Globus pallidus (tissue), 1 donor: ENCODE measurements at places on chromosomes 13 and 19.
A peak's percentile ranks its signal among the peaks of the same experiment; 100 is the strongest.

DNA sequence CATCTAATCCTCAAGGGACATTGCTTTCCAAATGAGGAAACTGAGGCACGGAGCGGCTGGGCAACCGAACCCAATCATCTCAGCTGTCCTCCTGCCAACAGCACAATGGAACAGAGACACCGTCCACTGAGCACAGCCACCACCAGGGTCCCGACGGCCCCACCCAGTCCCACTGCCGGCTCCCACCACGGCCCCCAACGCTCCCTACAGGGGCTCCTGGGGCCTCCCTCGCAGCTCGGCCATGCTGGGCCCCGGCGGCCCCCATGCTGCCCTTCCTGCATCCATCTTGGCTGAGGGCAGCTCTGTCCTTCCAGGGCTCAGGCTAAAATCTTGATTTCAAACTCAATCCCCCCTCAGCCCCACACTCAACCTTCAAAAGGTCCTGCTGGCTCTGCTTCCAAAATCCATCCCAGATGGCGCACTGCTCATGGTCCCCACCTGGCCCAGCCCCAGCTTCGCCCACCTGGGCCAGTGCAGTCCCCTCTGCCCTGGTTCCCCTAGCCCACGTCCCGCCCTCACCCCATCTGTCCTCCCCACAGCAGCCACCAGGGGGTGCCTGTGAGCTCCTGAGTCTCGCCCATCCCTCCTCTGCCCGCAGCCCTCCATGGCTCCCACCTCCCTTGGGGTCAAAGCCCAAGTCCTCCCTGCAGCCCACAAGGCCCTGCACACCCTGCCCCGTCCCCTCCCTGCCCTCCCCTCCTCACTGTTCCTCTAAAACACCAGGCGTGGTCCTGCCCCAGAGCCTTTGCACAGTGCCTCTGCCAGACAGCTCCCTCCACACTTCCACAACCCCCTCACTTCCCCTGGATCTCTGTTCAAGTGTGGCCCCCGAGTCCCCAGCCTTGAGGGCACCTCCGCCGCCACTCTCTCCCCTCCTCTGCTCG is 7.9 kb downstream of the PIP5K1C start:
- DNase-seq = no peak

- no peak for DNase-seq
These were observed 1.4 kb downstream of the CUL4A start for GRCh38 chr13:113210833-113211232.

GRCh38 chr13:96629331-96629730 is 364.9 kb downstream of the OXGR1 start:
- DNase-seq = no peak

- no peak for DNase-seq
These were observed 7.3 kb downstream of the SHKBP1 start for GRCh38 chr19:40584007-40584406.

DNA sequence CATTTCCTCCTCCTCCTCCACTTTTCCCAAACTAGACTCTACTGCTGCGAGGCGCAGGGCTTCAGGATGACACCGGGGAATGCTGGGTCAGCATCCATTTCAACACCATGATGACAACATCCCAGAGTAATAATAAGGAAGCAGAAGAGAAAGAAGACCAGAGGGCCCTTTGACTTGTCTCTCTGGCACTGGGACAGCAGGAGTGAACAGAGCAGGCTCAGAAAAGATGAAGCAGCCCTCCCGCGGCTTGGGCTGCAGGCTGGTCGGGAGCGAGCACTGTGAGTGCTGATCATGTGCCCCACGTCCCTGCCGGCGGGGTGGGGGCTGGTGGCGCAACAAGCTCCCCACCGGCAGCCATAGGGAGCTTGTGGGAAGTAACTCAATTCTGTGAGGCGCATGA is 30.5 kb downstream of the RANBP3 start:
- DNase-seq = peak; percentile 87

- no peak for DNase-seq
These were observed 27.2 kb downstream of the COL4A2 start for GRCh38 chr13:110334256-110334655.

GRCh38 chr13:60335531-60335930 is 61.5 kb upstream of the TDRD3 start:
- DNase-seq = no peak

- no peak for DNase-seq
These were observed 127.2 kb upstream of the TSC22D1 start for GRCh38 chr13:44703371-44703770.

- no peak for DNase-seq
These were observed 4.3 kb upstream of the USF2 start for GRCh38 chr19:35264268-35265125.

GRCh38 chr19:11749751-11750150 is 11.0 kb upstream of the ZNF823 start:
- no peak for DNase-seq

DNA sequence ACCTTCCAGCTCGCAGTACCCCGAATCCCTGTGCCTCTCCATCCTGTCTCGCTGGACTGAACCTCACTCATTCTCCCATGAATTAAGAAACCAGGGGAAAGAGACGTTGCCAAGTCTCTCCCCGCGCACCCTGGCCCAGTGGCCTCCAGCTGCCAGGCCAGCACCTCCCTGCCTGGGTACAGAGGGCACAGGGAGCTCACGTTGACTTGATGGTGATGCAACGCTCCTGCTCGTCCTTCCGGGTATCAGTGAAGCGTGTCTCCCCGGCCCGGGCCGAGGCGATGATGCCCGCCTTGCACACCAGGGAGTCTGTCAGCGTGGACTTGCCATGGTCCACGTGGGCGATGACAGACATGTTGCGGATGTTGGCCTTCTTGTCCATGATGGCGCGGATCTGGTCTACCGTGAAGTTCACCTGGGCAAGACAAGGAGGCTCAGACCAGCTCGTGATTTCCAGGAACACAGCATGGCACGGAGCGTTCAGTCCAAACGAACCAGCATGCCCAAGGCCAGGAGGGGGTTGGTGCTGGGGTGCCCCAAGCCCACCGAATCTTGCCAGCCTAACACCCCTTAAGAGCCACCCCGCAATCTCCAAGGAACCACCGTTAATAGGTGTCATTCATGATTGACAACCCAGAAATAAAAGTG is 1.2 kb downstream of the EEF2 start:
- no peak for DNase-seq

GRCh38 chr19:55368701-55369563 is 1.3 kb downstream of the IL11 start:
- DNase-seq = no peak

DNA sequence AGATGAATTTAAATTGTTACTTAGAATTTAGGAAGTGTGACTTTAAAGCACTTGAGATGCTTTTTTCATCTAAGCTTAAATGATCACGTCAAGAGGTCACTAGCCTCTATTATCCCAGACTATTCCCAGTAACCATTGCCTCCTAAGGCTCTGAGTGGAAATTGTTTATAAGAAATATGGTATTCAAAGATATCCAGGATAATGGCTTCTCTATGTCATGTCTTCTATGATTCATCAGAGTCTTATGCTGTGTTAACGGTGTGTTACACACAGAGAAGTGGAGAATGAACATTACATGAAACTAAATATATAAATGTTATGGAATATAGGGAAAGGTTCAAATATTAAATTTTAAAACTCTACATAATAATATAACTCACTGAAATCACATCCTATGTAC is 79.8 kb upstream of the NBEA start:
- no peak for DNase-seq

DNA sequence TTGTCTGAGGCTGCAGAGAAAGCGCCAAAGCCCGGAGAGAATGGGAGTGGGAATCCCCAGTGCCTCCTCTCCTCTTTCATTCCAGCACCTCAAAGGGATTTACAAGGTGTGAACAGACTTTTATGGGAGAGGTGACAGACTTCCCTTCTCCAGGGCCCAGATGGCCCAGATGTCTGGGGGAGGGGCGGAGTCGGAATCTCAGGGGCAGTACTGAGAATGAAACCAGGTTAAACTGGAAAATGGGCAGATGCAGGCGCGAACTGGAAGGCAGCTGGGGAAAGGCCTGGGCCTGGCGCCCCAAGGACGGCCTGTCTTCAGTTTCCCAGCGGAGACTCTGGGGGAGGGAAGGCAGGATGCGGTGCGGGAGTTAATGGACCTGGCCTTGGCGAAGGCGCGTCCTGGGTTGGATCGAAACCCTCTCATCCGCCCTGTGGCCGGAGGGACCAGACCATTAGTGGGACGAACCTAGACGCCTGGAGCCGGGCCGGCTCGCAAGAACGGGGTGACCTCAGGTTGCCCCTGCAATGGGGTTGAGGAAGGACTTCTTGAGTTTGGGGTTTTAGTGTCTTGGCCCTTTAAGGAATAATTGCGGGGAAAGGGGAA is 592 bp upstream of the TRIP10 start:
- no peak for DNase-seq

GRCh38 chr19:5615756-5616327 is 6.7 kb downstream of the SAFB2 start:
- no peak for DNase-seq

DNA sequence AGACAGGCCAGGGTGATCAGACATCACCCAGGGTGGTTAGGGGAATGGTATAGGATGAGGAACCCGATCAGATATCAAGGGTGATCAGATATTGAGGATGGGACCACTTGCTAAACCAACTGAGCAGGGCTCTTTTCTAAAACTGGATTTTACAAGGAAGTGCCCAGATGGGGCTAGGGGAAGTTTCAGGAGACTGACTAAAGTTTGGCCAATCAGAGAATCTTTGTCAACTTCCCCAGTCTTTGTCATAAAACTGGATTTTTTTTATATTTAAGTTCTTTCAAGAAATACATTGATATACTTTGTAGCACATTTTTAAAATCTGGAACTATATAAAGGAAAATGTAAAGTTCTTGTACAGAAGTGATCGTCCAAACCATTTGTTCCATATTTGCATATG is 30.5 kb upstream of the DLEU7 start:
- no peak for DNase-seq

DNA sequence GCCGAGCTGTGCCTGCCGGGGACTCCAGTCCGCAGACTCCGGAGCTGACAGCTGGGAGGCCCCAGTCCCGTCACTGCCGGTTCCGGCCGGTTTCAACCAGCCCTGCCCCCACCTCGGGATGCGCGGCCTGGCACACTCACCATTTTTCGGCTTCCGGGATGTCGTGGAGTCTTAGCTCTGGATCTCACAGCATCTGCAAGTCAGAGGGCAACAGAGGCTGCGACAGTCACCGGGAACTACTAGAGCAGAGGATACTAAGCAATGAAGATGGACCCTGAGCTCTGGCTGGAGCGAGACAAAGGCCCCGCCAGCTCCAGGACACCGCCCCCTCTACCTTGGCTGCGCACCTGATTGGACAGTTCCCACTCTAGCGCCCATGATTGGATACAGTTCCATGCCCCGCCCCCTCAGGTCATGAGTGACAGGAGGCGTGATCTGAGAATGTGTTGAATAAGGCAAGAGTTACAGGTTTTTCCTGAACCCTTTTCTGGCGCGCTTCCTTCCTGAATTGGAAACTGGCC is at the start of gene ZNF682:
Gene ZNF682, minus strand, starts transcription at position 303 of the 521 bp plus-strand sequence. Its CDS starts 160 bp downstream, at position 143.
- DNase-seq = peak; percentile 95

- DNase-seq = no peak
These were observed 170.6 kb upstream of the TMTC4 start for GRCh38 chr13:100845128-100845757.

DNA sequence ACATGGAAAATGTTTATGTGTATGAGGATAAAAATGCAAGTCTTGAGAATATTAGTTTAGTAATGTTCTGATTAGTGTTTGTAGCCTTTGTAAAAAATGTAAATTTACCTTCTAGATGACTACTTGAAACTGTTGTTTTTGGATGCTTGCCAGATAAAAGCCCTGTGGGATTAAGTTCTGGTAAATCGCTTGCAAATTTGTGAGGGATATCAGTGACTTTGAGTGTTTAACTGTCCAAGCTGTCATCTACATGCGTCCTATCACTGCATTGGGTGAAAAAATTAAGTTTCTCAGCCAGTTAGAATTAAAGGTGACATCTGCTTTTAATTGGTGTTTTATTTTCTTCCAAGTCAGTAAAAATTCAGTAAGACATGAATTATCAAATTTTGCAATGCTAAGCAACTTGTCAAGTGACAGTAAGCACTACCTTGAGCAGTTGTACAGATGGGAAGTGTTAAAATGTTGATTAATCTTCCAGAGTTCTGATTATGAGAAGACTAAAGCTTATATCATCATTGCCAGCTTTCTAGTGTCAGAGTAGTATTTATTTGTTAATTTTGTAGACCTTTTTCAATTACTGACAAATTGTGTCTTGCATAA is 88.0 kb downstream of the PCCA start:
- no peak for DNase-seq

- no peak for DNase-seq
These were observed 60.5 kb downstream of the EFNB2 start for GRCh38 chr13:106474912-106475311.

- no peak for DNase-seq
These were observed 2.8 kb upstream of the ANGPTL8 start for GRCh38 chr19:11236324-11237301.

DNA sequence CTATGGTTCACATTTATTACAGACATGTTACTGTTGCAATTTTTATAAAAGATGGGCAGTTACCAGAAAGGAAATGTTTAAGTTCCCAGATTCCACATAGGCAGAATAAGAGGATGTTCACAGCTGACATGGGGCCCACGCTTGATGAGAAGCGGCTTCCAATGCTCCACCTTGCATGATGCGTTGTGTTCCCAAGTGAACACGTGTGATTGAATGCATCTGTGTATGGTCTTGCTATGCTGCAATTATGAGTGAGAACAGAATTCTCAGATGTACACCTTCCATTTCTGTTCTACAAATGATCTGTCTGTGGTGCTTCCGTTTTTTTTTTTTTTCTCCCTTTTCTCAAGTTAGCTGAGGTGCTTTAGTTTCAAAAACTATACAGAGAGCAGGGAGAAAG is 15.5 kb downstream of the UPF3A start:
- no peak for DNase-seq

DNA sequence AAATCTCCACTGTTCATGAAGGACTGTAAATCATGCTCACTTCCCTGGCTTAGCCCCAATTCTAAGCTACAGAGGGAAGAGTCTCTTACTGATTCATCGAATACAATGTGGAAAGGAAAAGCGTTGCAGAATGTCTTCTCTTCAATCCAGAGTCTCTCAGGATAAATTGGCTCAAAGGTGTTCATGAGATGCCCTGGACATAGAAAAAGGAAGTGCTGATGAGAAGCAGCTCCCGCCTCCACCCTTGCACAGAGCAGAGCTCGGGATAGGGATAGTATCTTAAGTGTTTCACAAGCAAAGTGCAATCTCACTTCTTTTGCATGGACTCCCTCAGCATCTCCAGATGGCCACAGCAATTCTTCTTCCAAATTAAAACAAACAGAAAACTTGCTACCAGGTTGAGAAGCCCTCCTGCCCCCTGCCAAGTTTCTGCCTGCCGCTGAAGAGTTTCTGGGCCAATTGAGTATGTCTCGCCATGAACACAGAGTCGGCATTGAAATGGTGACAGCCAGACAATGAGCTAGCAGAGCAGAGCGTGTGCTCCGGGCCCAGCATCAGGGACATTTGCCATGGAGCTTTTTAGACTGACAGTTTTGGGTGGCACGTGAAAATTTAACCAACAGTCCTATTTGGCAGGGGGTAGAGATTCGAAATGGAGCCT is 85.7 kb downstream of the C13orf42 start:
- no peak for DNase-seq

- no peak for DNase-seq
These were observed 98.2 kb downstream of the ING1 start for GRCh38 chr13:110811771-110812120.
